ENCODE measurements at places on chromosomes 2 and 18.

- DNase-seq: no peak
These were observed 49.3 kb downstream of the NRP2 start for GRCh38 chr2:205731583-205731981.

GRCh38 chr18:52093171-52093570, 246.8 kb upstream of the DCC start:
- no peak for DNase-seq

GRCh38 chr2:176111309-176111663, 4.2 kb downstream of the HOXD11 start:
- DNase-seq: peak; percentile 41

GRCh38 chr2:218885981-218886947, 5.6 kb downstream of the WNT10A start:
- no peak for DNase-seq

DNA sequence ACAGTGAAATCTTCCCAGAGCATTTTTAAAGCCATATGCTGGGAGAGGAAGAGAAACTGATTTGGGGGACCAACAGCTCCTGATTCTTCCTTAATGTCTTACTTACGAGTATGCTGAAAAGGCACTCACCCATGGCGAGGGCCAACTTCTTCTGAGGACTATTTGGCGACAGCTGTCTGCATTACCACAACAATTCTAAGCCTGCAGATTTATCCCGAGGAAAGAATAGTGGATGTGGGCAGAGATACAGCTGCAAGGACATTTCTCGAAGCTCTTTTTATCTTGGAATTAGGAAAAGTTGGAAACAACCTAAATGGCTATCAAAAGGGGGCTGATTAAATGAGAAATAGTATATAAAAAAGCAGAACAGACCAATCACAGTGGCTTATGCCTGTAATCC, 40.3 kb upstream of the FHL2 start:
- DNase-seq: no peak

DNA sequence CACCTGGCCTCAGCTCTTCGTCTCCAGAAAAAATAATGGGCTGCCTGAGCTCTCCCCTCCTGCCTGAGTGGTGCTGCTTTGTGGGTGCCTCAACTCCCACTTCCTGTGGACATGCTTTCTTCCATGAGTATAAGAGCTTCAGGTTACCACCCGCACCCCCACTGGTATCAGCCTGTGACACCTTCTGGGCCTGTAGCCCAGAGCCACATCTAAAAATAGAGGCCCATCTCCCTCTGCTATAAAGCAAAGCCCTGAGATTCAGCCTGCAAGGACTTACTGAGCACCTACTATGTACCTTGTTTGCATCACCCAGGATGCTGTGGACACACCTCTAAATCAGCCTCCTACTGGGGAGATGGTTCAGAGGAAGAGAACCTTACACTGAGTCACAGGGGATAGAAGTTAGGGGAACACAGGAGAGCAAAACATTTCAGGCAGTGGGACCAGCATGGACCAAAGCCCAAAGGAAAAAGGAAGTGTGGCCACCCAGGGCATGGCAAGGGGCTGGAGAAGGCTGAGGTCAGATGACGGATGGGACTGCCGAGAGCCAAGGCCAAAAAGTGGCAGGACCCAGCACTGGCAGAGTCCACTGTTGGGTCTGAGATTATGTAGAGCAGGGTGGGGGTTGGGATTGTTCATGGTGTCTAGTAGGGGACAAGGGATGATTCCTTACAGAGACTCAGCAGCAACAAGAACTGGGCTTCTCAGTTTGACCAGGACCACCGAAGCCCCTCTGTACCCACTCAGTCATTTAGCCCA, 123.7 kb upstream of the PPP1CB start:
- no peak for DNase-seq

DNA sequence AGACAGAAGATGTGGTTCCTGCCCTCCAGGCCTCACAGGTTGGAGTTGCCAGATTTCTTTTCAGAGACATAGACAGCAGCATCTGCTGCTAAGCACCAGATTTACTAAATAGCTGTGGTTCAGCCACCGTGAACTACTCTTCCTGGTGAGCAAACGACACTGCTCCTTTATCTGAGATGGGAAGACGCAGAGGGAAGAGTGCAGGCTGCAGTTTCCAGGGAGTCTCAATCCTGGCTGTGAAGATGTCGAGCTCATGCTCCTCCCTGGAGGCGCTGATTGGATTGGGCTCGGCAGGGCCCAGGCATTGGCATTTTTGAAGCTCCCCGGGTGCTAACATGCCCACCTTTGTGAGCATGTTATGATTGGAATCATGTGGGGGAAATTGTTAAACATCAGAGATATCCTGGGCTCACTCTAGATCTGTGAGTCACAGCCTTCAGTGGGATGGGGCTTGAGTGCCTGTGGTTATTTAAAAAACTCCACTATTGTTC, 314.8 kb downstream of the TSN start:
- DNase-seq: no peak

- no peak for DNase-seq
These were observed 32.9 kb downstream of the HDLBP start for GRCh38 chr2:241282555-241282954.

All from stimulated activated naive CD8-positive, alpha-beta T cell treated with anti-CD3 and anti-CD28 coated beads, Interleukin-15, amount 100 ng/mL, for 72 hours (primary cell).